NCI-H187 treated with DMSO at 0.1 percent for 48 hours (cell line): ENCODE measurements at places on chromosomes 7 and 10.

DNA sequence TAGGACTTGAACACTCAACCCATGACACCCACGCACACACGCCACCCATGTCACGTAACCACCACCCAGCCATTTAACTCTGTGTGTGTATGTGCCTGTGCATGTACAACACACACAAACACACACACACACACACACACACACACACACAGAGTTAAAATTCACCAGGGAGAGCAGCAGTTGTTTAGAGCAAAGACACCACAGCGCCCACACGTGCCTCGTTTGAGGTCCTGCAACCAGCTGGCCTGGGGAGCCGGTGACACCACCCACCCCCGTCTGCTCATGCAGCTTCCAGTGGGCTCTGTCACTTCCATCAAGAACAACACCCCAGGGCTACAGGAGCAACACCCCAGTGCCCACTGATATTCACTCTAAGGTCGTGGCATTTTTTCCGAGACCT is 97.4 kb downstream of the ELFN1 start:
- DNase-seq = no peak

DNA sequence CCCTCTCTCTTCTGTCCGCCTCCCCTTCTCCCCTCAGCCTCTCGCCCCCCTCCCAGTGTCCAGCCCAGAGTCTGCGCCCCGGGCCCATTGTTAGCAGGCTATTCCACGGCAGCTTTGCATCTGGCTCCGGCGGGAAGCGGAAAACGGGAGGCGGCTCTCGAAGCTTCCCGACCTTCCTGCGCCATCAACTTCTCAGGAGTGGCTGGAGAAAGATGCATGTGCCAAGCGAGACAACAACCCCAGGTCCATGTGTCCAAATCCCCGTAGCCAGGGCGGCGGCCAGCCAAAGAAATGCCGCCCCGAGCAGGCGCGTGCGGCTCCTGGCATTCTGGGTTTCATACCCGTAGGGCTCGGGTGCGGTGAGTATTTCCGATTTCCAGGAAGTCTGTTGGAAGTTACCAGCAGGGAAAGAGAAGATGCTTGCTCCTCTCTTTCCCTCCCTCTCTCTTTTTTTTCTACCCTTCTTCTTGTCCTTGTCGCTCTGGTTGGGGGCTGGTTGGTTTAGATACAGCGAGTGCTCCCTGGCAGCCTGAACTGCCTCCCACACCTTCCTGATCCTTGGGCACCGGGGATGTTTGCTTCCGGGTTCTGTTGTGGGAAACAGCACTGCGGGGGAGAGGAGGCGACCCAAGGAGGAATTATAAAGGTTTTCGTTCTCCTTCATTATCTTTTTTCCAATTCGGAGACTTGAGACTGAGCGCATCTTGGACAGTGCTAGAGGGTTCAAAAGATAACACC is 1.2 kb upstream of the HOXA2 start:
- DNase-seq = no peak

DNA sequence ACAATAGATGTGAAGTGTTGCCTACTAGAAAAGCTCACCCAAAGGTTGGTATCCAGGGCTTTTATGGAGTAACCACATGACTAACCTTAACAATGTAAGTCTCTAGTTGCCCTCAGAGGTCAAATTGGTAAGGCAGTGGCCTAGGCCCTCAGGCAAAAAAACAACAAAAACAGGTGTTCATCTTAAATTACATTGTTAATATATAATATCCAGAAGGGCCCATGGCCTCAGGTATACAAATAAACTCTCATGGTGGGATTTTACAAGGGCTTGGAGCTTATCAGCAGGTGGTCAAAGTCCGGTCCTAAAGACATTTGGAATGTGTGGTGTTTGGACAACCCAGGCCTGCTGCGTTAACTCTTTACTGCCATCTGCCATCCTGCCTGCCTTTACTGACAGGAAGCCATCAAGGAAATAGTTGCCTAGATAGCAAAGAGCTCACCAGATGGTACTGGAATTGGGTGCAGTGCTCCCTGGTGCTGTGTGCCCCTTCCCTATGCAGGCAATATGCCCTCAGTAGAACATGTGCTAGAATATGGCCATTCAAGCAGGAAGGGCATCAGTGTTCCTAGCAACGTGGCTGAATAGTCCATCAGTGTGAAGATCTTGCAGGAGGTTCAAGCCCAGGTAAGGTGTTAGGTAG is 36.2 kb downstream of the TOMM7 start:
- DNase-seq = no peak

DNA sequence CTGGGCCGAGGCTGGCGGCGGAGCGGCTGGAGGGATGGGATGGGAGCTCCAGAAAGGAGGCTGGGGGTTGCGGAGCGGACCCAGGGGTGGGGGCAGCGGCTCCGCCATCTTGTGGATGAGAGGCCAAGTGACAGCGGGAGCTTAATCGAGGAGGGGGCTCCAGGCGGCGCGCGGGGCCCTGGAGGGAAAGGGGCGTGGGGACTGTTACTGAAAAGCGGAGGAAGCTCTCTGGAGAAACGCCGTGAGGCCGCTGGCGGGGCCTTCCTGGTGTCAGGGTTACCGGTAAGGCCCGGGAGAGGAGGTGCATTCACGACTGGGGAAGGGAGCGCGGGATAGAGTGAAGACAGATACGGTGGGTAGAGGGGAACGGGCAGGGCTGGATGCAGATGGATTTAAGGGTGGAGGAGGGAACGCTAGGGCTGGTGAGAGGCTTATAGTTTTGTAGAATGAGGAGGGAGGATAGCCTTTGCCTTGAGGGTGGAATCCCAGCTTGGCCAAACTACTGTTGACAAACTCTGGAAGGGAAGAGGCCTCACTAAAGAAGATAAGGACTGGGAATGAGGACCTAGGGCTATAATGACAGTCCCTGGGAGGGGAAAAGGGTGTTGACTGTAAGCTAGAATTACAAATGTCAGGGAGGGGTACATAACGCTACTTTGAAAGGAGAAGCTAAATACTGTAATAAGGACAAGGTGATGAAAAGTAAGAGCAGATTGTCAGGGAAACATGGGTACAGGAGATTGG is 535 bp downstream of the BTRC start:
- DNase-seq = no peak

GRCh38 chr7:142697270-142697669 is 52.0 kb upstream of the PRSS1 start:
- DNase-seq = no peak
